ENCODE measurements at places on chromosomes 4 and X.

- DNase-seq, result no peak
Measured at GRCh38 chrX:153933748-153934147, 1.1 kb downstream of the NAA10 start.

DNA sequence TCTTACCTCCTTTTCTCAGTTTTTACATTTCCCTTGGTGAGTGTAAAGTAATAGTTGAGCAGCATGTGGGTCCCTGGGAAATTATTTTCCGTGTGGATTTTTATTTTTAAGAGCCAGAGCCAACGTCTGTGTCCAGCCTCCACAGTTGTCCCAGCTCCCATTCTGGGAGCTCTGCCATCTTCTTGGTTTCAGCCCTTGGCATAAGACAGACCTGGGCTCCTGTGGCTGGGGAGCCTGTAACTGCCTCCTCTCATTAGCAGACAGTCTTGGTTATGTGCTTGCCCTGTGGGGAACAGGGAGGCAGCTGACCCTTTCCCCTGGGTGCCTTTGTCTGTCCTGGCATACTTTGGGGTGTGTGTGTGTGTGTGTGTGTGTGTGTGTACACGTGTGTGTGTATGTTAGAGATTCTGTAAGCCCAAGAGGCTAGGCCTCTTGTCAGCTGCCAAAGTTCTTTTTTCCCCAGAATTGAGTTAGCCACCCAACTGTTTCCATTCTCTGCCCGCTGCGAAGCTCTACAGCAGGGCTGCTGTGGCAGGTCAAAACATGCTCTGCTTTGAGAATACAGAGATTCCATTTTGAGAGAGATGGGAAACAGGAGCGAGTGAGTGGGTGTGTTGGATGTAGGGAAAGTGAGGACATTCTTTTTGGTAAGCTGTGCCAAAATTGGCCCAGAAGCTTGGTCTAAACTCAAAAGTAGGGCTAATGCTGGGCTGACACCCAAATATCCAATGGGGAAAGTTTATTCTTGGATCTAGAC lies 140.7 kb downstream of the TMEM164 start:
- no peak for DNase-seq

DNA sequence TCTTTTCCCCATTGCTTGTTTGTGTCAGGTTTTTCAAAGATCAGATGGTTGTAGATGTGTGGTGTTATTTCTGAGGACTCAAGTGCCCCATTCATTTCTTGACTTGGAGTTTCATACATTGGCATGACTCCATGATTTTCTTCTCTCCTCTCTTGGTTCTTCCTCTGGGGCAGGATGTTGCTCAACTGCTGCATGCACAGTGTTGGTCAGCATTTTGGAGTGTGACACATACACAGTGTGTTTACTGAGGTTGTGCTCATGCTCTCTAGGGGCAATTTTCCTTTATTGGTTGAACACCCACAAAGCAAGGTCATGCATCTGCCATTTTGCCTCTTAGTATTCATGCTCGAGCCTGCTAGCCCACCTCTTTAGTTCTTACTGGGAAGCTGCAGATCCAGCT lies 1993.8 kb downstream of the ARAP2 start:
- DNase-seq, result no peak

GRCh38 chr4:56744030-56744429 lies 62.9 kb upstream of the HOPX start:
- no peak for DNase-seq

- DNase-seq, result no peak
Measured at GRCh38 chr4:151690164-151690870, 70.5 kb downstream of the GATB start.

DNA sequence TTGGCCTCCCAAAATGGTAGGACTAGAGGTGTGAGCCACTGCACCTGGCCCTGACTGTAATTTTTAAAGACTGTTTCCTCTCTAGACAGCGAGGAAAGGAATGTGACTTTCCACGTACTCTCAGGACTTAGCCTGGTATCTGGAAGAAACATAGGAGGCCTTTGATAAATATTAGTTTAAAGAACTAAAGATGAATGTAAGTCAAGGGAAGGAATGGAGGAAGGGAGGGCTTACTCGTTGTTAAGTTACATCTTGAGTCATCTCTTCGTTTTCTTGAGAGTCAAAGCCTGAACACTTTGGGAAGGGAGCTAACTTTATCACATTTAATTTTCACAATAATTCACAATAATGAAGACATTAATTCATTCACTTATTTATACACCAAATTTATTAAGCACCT lies 7.2 kb upstream of the LNX1 start:
- DNase-seq, result no peak

DNA sequence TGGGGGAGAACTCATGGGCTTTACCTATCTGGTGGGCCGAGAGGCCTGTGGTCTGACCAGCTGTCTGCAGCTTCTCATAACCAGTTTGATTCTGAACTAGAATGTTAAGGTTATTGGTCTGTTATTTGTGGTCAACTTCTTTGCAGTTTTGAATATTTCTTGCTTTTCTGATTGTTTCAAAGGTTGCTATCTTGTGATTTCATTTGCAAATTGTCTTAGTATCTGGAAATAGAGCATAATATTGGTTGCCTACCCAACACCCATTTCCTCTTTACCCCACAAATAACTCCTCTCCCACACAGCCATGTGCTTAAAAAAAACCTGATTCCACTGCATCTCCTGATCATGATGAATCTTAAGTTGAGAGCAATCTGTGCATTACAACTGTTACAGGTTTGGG lies 39.1 kb upstream of the BMP2K start:
- no peak for DNase-seq

All from stimulated activated CD8-positive, alpha-beta memory T cell treated with anti-CD3 and anti-CD28 coated beads, Interleukin-4, amount 100 ng/mL, for 1 hour (primary cell).